ENCODE measurements at places on chromosomes 12 and 14. TPM values are rescaled to one million over a fixed set of nuclear protein-coding genes. Genes with fewer than 3 reads are reported as not detected.

The UNG gene
- total RNA-seq: 168 TPM

DNA sequence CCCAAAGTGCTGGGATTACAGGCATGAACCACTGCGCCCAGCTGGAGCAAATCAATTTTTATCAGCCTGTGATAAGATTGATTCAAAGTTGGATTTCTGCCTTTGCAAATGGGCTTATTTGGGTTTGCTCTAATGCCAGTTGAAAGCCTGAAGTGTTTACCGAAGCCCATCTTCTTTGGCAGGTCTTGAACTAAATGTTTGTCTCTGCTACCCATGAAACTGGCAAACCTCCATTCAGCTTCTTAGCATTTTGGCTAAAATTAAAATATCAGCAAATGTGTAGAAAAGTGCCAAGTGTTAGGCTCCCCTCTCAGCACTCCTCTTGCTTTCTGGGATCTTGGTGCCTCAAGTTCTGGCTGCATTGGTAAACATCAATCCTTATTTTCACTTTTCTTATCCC lies 61.5 kb downstream of the MGAT4C start:
- no peak for DNase-seq

GRCh38 chr12:116544656-116545055 lies 14.5 kb upstream of the MAP1LC3B2 start:
- DNase-seq: no peak

DNA sequence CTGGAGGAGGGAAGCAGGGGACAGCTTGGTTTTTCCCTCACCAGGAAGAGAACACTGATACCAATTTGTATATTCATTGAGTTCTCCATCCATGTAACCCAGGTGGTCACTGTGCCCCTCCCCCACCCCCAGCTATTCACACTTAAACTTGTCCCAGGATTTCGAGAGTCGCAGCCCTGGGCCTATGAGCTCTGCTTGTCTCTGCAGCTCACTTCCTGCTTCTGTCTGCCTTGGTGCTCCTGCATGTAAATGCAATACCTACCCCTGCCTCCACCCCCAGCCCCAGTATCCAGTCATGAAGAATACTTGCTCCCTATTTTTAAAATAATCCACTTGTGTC lies 452.2 kb downstream of the BCL11B start:
- DNase-seq: no peak

- peak; percentile 99 for DNase-seq
These were observed 30.7 kb downstream of the PXN start for GRCh38 chr12:120234643-120235368.

DNA sequence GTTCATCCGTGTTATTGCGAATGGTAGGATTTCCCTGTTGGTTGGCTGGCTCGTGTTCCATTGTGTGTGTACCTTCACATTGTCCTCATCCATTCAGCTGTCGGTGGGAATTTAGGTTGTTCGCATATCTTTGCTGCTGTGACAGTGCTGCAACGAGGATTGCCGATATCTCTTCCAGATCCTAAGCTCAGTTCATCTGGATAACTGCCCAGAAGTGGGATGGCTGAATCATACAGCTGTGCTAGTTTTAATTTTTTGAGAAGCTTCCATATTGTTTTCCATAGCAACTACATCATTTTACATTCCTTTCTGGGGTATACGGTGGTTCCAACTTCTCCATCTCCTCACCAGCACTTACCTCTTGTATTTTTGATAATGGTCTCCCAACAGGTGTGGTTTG lies 292.8 kb upstream of the SFSWAP start:
- DNase-seq: no peak

GRCh38 chr14:55389330-55389729 lies 22.3 kb downstream of the ATG14 start:
- peak; percentile 79 for DNase-seq

- DNase-seq: no peak
These were observed 8.5 kb downstream of the RACGAP1 start for GRCh38 chr12:50016501-50017475.

The PTPN6 gene
- total RNA-seq: 22.5 TPM

DNA sequence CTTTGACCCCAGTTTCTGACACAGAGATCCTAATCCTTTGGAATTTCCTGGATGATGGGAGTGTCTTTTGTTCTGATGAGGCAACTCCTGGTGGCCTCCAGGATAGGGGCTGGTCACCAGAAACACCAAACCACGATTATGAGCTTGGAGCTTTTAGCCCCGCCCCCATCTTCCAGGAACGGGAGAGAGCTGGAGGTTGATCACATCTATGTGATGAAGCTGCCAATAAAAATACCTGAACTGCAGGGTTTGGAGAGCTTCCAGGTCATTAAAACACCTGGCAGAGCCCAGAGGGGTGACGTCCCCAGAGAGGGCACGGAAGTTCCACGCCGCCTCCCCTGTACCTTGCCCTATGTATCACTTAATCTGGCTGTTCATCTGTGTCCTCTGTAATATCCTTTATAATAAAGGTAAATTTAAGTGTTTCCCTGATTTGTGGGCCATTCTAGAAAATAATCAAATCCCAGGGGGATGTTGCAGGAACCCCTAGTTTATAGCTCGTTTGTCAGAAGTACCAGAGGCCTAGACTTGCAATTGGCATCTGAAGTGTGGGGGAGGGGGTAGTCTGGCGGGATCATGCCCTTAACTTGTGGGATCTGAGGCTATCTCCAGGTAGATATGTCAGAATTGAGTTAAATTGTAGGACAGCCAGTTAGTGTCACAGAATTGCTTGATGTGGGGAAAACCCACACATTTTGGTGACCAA lies 21.2 kb downstream of the APPL2 start:
- DNase-seq: peak; percentile 100

DNA sequence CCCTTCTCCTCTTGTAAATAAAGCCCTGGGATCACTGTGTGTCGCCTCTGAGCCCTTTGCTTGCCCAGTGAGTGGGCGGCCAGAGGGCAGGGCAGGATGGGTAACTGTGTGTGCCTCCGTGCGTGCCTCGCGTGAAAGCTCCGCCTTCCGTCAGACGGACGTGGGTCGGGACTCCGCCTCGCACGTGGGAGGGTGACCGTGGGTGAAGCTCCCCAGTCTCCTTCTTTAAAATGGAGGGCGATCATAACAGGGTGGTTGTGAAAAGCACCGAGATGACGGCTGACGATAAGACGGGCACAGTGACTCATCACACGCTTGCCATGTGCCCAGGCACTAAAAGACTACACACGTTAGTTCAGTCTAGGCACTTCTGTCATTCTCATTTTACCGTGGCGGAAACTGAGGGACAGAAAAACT lies 9.2 kb downstream of the PHB2 start:
- no peak for DNase-seq

The LRRK2 gene
- not detected for total RNA-seq

GRCh38 chr12:92208613-92209121 lies 63.0 kb upstream of the BTG1 start:
- DNase-seq: peak; percentile 70

DNA sequence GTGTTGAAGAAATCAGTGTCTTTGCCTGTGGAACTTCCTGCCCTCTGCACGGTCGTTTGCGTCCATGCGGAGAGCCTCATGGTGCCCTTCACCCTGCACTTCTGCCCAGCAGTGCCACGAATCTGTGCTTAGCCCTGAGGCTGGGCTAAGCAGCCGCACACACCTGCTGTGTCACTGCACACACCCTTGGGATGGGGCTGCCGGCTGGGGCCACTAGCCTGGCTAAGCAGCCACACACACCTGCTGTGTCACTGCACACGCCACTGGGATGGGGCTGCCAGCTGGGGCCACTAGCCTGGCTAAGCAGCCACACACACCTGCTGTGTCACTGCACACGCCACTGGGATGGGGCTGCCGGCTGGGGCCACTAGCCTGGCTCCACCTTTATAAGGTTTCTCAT lies 188.5 kb downstream of the KIF26A start:
- DNase-seq: no peak

Data from PC-3 (cell line).